ENCODE measurements at places on chromosomes 2 and 18. TPM values are rescaled to one million over a fixed set of nuclear protein-coding genes. Genes with fewer than 3 reads are reported as not detected.

DNA sequence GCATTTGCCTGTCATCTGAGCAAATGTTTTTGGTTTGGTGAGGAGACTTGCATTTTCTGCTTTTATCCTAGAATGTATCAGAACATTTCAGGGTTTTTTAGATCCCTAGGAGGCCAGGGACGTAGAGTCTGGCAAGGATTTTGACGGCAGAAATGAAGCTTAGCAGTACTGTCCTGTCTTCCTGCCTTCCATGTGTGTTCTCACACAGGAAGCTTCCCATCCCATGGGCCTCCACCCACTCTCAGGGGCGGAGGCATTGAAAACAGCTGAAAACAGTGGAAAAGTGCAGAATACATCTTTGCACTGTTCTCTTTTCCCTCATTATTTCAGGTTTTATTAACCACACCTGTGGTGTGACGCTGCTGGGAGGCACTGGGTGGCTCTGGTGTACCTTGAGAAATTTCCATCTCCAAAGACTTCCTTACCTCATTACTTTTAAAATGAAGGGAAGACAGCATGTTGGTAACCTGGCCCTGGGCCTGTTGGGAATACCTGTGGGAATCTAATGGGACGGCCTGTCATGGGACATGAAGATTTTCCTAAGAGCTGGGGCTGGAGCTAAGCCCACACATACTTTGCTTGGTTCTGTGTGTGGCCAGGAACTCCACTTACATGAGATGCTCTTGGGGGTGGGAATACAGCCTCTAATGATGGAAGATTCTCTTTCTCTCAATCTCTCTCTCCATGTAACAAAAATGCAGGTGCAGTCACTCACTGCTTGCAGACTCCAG lies 20.5 kb downstream of the PCARE start:
- DNase-seq, result no peak

The DRC1 gene
- total RNA-seq, result 0.40 TPM

The PHLPP1 gene
- total RNA-seq, result 33.2 TPM

The COL3A1 gene
- 371 TPM for total RNA-seq

- no peak for DNase-seq
Observed at GRCh38 chr2:133574620-133575019, 6.4 kb upstream of the NCKAP5 start.

The RHOB gene
- 445 TPM for total RNA-seq

GRCh38 chr18:49487711-49488310 lies 777 bp upstream of the C18orf32 start:
- DNase-seq, result no peak

- no peak for DNase-seq
Observed at GRCh38 chr2:205733648-205734047, 51.3 kb downstream of the NRP2 start.

DNA sequence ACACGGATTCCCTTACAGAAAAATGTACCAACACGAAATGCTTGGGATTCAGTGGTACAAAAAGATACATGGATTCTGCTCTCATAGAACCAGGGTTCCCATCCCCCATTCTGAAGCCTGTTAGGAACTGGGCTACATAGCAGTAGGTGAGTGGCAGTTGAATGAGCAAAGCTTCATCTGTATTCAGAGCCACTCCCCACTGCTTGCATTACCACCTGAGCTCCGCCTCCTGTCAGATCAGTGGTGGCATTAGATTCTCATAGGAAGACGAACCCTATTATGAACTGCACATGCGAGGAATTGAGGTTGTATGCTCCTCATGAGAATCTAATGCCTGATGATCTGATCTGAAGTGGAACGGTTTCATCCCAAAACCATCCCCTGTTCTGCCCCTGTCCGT lies 246.4 kb downstream of the DYM start:
- DNase-seq, result no peak

DNA sequence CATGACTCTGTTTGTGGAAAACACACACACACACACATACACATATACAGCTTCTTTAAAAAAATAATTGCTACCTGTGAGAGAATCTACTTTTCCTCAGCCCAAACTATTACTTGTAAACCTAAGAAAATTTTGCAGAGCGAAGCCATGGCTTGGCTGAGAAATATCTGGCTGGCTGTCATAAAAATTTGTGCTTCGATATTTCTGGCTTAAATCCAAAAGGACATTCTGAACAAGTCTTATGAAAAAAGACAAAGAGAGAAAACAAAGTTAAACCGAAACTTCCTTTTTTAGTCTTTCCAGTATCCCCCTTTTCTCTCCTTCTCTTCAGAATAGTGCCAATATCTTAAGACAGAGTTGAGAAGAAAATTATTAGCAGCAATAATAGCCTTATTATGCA lies 2048.0 kb downstream of the SUCLG1 start:
- DNase-seq, result no peak

The RNF144A gene
- total RNA-seq, result 15.4 TPM

DNA sequence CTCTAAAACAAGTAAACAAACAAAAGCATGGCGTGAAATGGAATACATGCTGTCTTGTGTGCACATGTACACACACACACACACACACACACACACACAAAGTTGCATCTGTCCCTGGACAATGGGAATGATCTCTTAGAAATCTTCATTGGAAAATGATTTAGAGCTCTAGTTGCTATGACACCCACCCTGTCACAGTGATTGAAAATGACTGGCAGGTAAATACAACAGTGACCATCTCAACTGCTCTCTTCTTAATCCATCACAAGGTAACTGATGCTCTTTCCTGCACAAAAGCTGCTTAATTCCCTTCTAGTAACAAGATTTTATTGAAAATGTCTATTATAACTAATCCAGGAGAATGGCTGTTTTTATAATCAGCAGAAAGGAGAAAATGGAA lies 1011.7 kb upstream of the GYPC start:
- DNase-seq, result no peak

The PID1 gene
- 17.1 TPM for total RNA-seq

DNA sequence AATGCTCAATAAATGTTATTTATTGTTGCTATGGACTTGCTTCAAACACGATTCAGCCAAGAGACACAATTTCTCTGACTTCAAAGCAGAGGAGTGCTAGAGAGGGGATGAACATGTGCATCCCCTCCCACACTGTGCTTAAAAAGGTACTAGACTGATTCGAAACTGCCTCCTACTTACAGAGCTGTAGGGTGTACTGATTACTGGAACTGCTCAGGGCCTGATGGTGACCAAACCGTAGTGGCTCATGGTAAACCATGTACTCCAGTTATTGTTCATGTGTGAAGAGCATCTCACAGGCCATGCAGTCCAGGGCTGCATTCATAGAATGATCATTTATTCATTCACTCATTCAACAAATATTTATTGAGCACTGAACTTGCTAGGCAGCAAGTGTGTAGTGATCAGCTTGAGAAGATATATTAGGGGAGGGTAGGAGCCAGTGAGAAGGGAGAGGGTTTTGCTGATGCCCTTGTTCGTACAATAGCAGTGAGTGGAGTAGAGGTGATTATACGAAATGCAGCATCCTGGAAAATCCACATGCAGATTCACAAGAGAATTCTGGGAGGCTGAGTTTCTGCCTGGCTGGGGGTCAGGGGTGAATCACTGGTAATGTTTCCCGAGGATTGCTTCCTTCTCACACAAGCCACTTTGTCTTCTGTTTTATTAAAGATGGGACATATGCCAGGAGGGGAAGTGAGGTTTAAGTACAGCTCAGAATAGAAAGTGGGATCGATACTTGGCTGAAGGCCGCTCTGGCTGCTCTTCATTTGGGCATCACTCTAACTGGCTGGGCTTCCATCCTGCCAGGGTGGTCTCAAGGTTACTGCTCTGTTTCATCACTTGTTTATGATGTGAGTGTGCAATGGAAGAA lies 245.4 kb downstream of the RAD51AP2 start:
- DNase-seq, result no peak

The LOXHD1 gene
- 0.12 TPM for total RNA-seq

GRCh38 chr2:43133336-43133707 lies 93.1 kb downstream of the ZFP36L2 start:
- DNase-seq, result no peak

The ZFP36L2 gene
- total RNA-seq, result 209 TPM

The ANKRD62 gene
- not detected for total RNA-seq

DNA sequence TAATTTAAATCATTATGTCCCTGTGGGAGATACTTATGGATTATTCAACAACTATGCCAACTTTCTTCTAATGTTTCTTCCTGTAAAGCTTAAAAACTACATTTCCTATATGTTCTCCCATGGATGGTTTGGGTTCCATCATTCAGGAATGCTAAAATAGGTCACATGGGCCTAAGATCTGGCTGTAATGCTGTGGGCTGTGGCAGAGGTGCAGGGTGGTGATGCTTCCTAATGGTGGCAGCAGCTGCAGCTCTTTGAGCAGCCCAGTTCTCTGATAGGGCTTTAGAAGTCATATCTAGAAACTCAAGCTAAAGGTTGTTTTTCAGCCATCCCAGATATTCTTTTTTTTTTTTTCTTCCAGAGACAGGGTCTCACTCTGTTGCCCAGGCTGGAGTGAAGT lies 266.1 kb downstream of the ZNF385B start:
- no peak for DNase-seq

GRCh38 chr2:40554665-40555294 lies 102.9 kb upstream of the SLC8A1 start:
- DNase-seq, result peak; percentile 71

DNA sequence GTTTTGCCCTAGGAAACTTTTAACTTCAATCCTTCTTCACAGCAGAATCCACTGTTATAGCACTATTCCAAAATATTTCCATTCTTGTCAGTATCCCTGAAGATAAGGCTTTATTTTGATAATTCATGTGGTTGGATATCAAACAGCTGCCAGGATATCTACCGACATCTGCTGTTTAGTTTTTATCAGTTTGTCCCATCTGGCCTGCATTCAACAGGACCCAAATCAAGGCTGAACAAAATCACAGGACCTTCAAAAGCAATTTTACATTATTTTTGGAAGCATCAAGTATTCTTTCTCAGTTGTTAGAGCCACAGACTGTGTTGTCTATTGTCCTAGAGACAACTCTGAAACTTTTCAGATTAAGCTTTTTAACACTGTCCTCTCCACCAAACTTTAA lies 429.0 kb upstream of the PIK3C3 start:
- DNase-seq, result no peak

DNA sequence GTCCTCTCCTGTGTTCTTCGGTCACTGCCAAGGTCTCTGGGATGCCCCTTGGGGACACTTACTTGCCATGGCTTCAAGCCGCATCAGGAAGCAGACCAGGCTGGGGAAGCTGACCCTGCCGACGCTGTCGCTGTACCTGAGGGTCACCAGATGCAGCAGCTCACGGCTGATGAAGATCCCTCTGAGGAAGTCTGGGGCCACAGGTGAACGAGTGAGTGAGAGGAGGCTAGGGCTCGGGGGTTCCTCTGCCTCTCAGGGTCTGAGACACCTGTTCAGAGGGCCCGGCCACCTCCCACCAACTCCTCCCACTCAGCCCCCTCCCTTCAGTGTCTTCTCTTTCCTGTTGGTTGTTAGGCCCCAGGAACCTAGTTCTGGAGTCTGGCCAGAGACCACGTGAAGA lies 74.9 kb downstream of the CAPN13 start:
- no peak for DNase-seq

DNA sequence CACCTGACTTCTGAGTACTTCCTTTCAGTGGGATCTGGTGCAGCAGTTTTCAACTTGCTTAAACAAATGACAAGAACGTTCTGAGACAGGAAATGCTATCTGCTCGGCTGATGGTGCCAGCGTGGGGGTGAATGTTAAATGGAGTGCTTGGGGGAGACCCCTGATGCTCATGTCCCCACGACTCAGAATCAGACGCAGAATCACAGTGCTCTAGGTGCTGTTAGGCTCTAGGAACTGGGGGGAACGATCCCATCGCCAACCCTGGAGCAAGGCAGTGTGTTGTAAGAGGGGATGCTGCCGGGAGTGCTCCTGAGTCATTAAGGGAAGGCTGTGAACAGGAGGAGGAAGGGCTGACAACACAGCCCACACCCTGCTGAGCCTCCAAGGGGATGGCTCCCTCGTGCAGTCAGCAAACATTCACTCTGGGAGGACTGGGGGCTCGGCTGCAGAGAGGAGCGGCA lies 34.1 kb upstream of the KCNF1 start:
- DNase-seq, result no peak

The ANKRD30BL gene
- not detected for total RNA-seq

The CYTIP gene
- total RNA-seq, result 10.7 TPM

DNA sequence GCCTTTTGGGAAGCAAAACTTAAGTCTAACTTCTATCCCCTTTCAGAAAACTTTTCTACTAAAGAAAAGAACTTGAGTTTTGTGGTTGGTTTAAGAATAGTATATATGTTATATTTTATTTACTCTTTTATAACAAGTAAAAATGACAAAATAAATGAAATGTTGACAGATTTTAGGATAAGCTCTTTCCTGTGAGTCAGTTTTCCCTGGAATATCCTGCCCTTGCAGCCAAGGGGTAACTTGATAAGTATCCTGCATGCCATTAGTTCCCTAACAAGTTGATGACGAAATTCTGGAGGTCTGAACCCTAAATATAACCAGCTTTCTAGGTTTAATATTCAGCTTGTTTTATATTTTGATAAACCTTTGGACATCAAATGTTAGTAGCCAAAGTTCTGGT lies 7.3 kb upstream of the HTR2B start:
- DNase-seq, result no peak

The GKN1 gene
- not detected for total RNA-seq

The CLASP1 gene
- 51.4 TPM for total RNA-seq

- DNase-seq, result no peak
Observed at GRCh38 chr2:116747103-116747502, 1067.4 kb upstream of the DDX18 start.

DNA sequence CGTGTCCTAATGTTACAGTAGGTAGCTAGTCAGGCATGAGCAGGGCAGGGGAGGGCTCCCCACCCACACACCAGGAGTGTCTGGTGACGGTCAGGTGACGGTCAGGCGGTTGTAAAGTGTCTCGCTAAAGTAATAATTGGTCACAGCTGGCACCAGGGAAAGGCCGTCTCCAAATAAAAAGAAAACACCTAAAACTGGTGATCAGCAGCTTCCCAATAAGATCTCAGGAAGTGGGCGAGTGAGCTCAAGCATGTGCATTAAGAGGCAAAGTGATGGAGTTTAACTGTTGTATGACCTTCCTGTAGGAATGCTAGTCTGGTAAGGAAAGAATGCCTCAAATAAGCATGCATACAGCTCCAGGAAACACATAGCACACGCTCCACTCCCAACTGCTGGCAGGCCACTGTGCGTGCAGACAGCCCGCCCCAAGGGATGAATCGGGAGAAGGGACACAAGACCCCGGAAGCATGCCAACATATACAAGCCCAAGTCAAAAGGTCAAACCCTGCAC lies 177.1 kb downstream of the RNF144A start:
- DNase-seq, result peak; percentile 62

DNA sequence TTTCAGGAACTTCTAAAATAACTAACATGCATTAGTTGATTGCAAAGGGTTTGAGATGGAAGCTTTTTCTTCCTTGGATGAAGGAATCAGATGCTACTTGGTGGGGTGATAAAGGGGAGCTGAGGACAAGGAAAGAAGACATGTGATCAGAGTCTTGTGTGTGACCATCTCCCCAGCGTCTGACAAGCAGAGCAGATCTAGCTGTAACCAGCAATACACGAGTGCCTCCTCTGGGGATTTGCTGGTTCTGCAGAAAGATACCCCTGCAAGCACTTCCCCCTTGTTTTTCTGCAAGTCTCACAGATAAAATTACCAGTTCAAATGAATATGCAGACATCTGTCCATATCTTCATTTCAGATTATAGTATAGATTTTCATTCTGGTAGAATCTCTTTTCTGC lies 2.7 kb downstream of the CDH7 start:
- DNase-seq, result no peak
